ENCODE measurements at places on chromosomes 7 and 10. TPM values are rescaled to one million over a fixed set of nuclear protein-coding genes. Genes with fewer than 3 reads are reported as not detected.

DNA sequence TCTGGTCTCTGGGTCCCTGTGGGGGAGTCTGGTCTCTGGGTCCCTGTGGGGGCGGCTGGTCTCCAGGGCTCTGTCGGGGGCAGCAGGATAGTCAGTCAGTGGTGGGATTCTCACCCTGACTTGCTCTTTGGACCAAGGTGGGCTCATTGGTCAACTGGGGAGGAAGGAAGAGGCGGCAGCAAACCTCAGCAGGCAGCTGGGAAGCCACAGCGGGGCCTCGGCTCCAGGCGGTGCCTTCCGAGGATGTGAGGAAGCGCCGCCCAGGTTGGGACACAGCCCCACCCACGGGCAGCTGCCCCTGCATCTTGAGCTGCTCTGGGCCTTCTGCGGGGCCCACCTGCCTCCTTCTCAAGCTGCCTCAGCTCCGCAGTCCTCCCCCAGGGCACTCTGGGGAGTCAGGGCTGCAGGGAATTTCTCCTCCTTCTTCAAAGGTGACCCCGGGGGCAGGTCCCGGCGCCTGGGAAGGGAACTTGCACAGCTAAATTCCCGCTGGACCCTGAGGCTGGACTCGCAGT is 20.4 kb upstream of the KNDC1 start:
- DNase-seq: no peak

The CC2D2B gene
- total RNA-seq: not detected

DNA sequence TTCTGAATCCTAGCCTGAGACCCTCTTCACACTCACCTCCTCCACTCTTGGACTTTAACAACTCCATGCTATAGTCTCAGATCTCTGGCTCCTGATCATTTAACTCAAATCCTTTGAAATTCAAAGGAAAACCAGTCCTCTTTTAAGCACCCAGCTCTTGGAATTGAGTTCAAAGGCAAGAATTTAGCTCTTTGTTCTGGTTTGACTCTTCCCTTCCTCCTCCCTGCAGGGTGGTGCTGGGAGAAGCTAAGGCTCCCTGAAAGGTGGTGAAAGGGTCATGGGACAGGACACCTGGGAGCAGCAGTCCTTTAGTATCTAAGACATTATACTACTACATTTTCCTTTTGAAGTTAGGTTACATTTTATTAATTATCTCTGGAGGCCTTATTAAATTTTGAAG is 259.4 kb downstream of the CCSER2 start:
- DNase-seq: no peak

- DNase-seq: no peak
Observed at GRCh38 chr10:8181496-8182157, 127.1 kb downstream of the GATA3 start.
